Suprapubic skin (tissue), 4 donors: ENCODE measurements at places on chromosomes 1 and 21. TPM values are rescaled to one million over a fixed set of nuclear protein-coding genes. Genes with fewer than 3 reads are reported as not detected.

DNA sequence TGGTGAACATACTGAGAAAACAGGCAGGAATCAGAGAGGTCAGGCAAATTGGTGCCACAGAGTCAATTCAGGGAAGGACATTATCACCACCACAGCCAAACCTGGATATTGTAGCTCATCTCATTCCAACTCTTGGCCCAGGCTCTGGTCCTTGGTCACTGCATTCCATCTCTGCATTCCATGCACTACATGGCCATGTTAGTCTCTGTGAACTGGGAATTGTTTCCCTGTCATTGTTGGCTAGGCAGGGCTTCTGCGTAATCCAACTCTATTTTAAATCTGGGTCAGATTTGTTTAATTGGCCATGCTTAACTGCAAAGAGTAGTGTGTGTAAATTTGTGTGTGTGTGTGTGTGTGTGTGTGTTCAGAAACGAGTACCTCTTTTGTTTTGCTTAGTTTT is 837.6 kb upstream of the ADAMTS5 start:
- no peak for DNase-seq

DNA sequence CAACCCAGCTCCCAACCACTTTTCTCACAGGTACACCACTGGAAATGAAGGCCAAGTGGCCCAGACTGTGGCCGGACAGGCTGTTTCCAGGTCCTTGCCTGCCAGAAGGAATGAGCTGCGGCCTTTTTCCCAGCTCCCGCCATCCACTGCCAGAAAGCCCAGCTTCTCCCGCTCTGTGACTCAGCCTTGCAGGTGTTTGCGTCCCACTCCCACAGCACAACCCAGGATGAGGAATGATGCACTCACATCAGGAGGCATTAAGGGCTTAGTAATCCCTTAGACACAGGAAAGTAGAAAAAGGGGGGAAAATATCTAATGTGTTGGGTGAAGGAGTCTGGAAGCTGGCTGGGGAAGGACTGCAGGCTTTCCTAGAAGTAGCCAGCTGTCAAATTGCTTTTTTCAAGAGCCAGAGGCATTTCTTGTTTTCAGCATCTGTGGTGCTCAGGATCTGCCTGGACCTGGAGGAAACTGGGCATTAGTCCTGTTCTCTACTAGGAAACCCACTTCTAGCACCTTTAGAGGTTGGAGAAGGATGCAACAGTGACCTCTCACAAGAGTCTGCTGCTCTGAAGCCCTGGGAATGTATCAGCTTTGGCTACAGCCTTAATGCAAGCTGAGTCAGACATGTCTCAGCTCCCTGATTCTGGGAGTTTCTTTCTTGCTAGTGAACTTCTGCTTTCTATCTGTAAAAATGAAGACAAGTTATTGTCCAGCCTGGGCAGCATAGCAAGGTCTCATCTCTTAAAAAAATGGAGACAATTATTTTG is 13.2 kb upstream of the MAP1LC3C start:
- DNase-seq, result no peak

- DNase-seq, result no peak
Observed at GRCh38 chr1:1399872-1400575, 889 bp upstream of the CCNL2 start.

- peak; percentile 84 for DNase-seq
Observed at GRCh38 chr1:33433509-33434362, 2.8 kb upstream of the PHC2 start.

DNA sequence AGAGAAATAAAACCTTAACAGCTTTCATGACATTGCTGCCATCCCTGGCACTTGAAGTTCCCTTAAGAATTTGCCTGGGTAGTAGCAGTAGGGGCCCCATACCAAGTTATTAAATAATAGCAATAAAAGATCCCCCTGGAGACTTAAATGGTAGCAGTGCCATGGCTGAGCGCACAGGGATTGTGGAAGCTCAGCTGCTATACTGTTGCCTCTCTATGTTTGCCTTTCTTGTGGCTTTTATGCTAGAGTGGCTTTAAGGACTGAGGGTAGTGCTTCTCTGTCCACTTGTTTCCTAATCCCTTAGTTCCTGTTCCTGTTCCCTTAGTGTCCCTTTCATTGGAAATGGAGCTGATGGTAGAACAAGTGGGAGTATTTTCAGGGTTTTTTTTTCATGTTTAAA is 42.1 kb downstream of the NCF2 start:
- DNase-seq, result no peak

DNA sequence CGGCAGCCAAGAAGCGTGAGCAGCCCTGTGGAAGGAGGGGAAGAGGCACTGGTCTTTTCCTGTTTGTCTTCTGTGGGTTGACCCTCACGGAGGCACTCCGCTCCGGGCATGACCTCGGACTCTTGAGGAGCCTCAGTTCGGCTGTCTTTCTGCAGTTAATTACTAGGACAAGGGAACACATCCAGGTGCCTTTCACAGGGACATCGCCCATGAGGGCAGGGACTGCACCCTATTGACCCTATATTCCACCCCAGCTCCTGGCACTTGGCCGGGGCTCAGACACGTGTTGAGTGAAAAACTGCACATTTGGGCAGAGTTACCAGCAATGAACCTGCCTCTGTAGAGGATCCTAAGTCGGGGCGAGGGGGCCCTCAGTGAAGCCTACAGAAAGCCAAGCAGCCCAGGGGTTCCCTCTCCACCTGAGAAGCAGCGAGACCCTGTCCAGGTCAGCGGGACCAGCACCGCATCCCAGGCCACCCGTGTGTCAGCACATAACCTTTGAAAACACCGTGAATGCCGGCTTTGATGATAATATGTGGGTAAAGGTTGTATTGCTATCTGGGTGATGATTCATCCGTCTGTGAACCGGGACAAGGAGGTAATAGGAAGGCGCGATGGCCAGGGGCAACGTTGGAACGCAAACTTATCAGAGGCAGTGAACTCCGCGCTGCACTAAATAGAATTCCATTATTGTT is 161.4 kb upstream of the ARHGEF16 start:
- no peak for DNase-seq

LORICRIN gene
- 247 TPM for total RNA-seq

DNA sequence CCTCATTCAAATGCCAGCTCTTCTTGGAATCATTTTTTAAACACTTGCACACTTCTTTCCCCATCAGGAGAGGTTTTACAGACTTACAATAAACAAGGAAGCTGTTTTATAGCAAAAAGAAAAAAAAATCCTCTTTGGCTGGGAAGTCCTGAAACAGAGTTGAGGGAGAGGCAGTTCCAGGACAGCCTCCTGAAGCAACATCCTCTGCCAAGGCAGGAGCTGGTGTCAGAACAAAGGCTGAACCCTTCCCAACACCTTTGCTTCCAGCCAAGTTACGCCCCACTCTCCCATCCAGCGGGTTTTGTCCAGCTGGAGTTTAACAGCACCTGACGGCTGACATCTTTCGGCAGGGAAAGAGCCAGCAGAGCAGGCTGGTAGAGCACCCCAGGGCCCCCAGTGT is 287.8 kb downstream of the RRAGC start:
- peak; percentile 52 for DNase-seq

- no peak for DNase-seq
Observed at GRCh38 chr21:39686646-39687468, 58.1 kb upstream of the IGSF5 start.

TCHHL1 gene
- 3.3 TPM for total RNA-seq

PTPRU gene
- total RNA-seq, result 15.0 TPM

GRCh38 chr1:71047635-71048607 is at the start of gene PTGER3:
Gene PTGER3, minus strand, starts transcription at chr1:71047816. Its CDS starts 239 bp downstream, at chr1:71047577.
- DNase-seq, result peak; percentile 84

- DNase-seq, result no peak
Observed at GRCh38 chr1:199404191-199404590, 623.3 kb upstream of the NR5A2 start.

PRDM16 gene
- total RNA-seq, result 0.47 TPM

DNA sequence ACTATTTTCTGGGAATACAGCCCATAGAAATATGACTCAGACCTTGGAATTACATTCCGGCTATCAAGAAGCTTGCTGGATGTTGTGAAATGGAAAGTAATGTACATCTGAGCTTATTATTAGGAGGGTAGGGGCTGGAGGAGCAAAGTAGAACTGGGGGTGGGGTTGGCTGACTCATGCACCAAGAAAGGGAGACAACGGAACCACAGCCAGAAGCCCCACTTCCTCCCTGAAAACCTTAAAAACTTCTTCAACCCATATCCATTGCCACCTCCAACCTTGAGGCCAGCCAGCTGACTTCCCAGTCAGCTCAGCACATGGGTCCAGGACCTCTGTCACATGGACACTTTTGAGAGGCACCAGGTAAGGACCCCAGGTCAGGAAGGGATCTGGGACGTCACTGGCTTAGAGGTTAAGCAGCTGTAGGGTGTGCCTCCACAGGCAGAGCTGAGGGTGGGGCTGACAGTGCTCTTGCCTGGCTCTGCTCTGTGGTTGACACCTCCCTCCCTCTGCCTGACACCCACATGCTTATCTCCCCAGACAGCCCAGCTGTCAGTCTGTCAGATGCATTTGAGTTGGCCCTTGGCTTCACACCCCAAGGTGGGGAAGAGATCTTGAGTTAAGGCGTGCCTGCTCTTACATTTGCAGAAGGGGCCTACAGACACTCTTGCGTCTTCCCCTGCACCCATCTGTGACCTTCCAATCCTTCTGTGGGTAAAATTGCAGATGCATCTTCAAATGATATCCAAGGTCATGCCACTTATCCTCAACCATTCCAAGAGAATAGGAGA is 5.7 kb upstream of the ZNF683 start:
- DNase-seq, result no peak

- no peak for DNase-seq
Observed at GRCh38 chr21:40255518-40256444, 388.5 kb downstream of the PCP4 start.

- peak; percentile 30 for DNase-seq
Observed at GRCh38 chr1:41574842-41575241, 90.4 kb upstream of the EDN2 start.

GRCh38 chr1:58809325-58810010 is 25.6 kb upstream of the JUN start:
- DNase-seq, result no peak

KCNH1 gene
- not detected for total RNA-seq

GRCh38 chr1:40697436-40697835 is 5.9 kb downstream of the NFYC start:
- no peak for DNase-seq

GRCh38 chr1:151535326-151536271 is 4.5 kb upstream of the TUFT1 start:
- peak; percentile 26 for DNase-seq

DNA sequence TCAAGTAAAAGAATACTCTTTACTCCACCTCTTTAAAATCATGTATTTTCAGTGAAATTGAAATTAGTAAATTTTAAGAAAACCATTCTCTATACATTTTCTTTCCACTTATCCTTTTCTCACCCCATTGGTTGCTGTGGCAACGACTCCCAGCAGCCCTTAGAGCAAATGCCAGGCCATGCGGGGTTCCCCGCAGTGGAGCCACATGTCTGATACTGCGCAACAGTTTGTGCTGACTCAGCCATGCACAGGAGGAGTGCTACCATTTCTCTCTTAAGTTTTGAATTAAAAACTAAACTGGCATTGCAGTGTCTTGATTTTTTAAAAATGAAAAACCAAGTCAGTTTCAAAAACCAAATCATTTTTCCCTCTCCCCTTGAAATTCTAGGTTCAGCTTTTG is 214.1 kb upstream of the L1TD1 start:
- no peak for DNase-seq

- DNase-seq, result no peak
Observed at GRCh38 chr1:207336559-207337467, 15.3 kb downstream of the CD55 start.

AGO1 gene
- total RNA-seq, result 21.6 TPM

- no peak for DNase-seq
Observed at GRCh38 chr1:157279138-157279801, 141.1 kb upstream of the ETV3 start.

FAM177B gene
- total RNA-seq, result not detected

DNA sequence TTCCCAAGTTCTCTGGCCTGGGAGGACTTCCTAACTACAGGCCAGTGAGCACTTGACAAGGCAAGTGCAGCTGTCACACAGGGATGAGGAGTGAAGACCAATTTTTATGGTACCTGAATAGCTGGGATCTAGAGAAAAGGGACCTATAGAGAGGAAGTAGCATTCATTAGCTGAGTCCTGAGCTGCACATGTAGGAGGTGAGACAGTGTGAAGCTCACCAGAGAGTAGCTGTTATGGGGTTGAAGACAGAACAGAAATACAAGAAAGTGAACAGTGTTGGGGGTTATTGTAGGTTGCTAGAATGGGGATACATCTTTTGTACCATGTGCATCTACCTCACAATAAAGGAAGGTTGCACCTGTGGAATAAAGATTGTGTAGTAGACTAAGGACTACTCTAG is 37.7 kb upstream of the PYHIN1 start:
- no peak for DNase-seq

GRCh38 chr1:76074321-76075187 is at the start of gene ST6GALNAC3:
Gene ST6GALNAC3, plus strand, starts transcription at chr1:76074746.
- peak; percentile 75 for DNase-seq

NBPF10 gene
- total RNA-seq, result 1.8 TPM

CFAP74 gene
- total RNA-seq, result not detected

DIRAS3 gene
- 1.9 TPM for total RNA-seq

GRCh38 chr1:17117451-17118265 is 1.6 kb downstream of the PADI2 start:
- no peak for DNase-seq

DNA sequence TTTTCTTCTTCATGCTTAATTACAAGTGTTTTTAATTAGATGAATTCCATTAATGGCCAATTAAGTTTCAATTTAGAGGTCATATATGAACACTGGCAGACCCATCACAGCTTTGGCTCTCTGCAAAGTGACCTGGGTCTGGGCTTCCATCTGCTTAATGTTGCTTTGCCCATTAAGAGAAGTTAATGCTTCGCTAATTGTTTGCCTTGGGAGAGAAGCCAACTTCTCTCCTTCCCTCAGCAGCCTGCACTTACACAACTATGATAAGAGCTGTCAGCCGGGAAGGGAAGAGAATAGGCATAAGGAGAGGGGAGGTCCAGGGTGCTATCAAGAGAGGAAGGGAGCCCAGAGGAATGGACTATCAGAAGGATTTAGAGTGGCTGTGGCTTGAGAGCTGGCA is 29.0 kb upstream of the CCDC190 start:
- no peak for DNase-seq

- DNase-seq, result no peak
Observed at GRCh38 chr1:210618369-210618768, 289.7 kb downstream of the HHAT start.

ZNF124 gene
- total RNA-seq, result 12.6 TPM

- no peak for DNase-seq
Observed at GRCh38 chr1:172125812-172126430, 284.6 kb downstream of the DNM3 start.
